ENCODE measurements at places on chromosomes 7 and 10.
A peak's percentile ranks its signal among the peaks of the same experiment; 100 is the strongest.

- no peak for DNase-seq
Measured at GRCh38 chr7:131035088-131035770, 292.4 kb upstream of the MKLN1 start.

- peak; percentile 99 for DNase-seq
Measured at GRCh38 chr10:89351780-89352597, 24.2 kb downstream of the IFIT3 start.

DNA sequence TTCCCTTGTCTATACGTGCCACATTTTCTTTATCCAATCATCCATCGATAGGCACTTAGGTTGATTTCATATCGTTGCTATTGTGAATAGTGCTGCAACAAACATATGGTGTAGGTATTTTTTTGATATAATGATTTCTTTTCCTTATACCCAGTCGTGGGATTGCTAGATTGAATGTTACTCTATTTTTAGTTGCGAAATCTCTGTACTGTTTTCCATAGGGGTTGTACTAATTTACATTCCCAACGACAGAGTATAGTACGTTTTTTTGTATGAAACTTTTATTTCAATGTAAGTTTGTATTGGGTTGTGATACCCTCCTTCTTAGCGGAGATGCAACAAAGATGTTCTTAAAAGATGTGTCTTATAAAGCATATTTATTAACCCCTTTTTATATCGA, 30.0 kb downstream of the AKR1B1 start:
- no peak for DNase-seq

DNA sequence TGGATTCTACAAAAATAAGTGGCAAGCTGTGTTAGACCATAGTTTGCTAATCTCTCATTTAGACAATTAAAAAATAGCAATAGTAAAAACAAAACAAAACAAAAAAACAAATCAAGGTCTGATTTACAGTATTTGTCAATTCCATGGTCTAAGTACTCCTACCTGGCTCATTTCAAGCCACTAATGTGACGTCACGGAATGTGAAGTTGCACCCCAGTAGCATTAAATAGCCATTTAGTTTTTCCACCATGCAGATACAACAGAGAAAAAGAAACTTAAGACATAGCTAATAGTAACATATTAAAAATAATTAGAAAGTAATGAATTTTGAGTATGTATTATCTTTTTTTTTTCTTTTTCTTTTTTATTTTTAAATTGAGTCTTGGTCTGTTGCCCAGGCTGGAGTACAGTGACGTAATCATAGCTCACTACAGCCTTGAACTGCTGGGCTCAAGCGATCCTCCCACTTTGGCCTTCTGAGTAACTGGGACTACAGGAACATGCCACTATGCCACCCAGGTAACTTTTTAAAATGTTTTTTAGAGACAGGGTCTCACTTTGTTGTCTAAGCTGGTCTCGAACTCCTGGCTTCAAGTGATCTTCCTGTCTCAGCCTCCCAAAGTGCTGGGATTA, 101.2 kb downstream of the MKX start:
- no peak for DNase-seq

- no peak for DNase-seq
Measured at GRCh38 chr7:101245147-101245668, 327 bp upstream of the FIS1 start.

GRCh38 chr10:103465411-103466179, 6.9 kb upstream of the CALHM1 start:
- DNase-seq: no peak

- no peak for DNase-seq
Measured at GRCh38 chr10:85012305-85012704, 683.9 kb downstream of the CCSER2 start.

GRCh38 chr7:130293521-130293920, 560 bp downstream of the CPA4 start:
- DNase-seq: no peak

DNA sequence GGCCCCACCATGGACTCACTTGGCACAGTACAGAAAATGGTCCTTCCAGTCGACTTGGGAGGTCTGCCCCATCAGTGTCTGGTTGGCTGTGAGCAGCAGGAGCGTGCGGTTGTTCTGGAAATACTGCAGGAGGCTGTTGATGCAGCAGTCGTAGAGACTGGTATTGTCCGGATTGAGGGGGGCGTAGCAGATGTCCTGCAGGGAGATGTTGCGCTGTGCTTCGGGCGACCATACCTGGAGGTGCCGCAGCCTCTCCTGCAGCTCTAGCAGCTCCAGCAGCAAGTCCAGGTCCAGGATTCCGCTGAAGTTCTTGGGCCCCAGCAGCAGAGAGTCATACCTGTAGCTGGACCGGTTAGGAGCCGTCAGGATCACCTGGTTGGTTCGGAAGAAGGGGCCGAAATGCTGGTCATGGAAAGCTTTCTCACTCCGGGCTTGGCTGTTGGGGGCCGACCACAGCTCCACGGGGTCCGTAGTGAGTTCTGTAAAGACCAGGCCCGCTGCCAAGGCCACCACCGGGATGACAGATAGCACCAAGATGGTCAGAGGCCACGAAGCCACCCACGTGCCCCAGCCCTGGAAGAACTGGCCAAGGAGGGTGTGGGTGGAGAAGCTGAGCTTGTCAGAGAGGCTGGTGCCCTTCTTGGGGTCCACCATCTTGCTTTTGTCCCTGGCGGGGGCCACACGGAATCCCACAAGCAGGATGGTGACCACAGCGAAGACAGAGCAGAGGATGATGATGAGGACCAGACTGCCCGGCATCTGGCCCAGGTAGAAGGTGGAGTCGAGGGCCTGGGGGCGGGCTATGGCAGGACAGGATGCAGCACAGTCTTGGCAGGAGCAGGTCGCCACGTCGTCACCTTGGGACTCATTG, 2.1 kb downstream of the NPC1L1 start:
- no peak for DNase-seq

DNA sequence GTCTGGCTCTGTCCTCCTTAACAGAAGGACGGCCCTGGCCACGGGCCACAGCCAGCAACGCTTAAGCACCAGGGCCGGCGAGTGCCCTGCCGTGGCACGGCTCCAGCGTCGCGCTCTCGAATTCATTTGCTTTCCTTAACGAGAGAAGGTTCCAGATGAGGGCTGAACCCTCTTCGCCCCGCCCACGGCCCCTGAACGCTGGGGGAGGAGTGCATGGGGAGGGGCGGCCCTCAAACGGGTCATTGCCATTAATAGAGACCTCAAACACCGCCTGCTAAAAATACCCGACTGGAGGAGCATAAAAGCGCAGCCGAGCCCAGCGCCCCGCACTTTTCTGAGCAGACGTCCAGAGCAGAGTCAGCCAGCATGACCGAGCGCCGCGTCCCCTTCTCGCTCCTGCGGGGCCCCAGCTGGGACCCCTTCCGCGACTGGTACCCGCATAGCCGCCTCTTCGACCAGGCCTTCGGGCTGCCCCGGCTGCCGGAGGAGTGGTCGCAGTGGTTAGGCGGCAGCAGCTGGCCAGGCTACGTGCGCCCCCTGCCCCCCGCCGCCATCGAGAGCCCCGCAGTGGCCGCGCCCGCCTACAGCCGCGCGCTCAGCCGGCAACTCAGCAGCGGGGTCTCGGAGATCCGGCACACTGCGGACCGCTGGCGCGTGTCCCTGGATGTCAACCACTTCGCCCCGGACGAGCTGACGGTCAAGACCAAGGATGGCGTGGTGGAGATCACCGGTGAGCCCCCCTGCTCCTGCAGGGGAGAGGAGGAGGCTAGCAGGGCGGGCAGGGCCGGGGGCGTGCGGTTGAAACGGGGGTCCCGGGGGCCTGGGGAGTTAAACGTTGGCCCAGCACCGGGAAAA, at the start of gene HSPB1:
TSS of gene HSPB1 (plus strand) at position 327 of the 855 bp plus-strand sequence. CDS start at position 367, 40 bp downstream.
- no peak for DNase-seq

All from HS-5 (cell line).